ENCODE measurements at places on chromosomes 12 and 14.
A peak's percentile ranks its signal among the peaks of the same experiment; 100 is the strongest.

- no peak for DNase-seq
Observed at GRCh38 chr12:28787151-28787550, 361.9 kb upstream of the FAR2 start.

GRCh38 chr12:53538209-53538689, 31.0 kb upstream of the NPFF start:
- peak; percentile 35 for DNase-seq

DNA sequence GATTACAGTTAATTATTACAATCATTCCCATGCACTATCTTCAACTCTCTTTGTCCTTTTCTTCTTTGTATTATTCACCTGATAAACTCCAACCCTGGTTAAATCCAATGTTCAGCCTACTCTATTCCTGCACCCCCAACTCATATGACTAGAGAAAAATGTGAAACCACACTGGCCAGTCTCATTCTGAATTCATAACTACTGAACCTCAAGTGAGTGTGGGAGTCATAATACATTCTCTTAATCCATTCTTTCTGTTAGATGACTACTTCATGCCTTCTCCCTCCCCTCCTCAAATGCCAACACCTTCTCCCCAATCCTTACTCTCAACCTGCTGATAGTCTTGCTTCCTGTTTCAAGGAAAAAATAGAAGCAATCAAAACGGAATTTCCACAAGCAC, 22.3 kb upstream of the ITPR2 start:
- no peak for DNase-seq

DNA sequence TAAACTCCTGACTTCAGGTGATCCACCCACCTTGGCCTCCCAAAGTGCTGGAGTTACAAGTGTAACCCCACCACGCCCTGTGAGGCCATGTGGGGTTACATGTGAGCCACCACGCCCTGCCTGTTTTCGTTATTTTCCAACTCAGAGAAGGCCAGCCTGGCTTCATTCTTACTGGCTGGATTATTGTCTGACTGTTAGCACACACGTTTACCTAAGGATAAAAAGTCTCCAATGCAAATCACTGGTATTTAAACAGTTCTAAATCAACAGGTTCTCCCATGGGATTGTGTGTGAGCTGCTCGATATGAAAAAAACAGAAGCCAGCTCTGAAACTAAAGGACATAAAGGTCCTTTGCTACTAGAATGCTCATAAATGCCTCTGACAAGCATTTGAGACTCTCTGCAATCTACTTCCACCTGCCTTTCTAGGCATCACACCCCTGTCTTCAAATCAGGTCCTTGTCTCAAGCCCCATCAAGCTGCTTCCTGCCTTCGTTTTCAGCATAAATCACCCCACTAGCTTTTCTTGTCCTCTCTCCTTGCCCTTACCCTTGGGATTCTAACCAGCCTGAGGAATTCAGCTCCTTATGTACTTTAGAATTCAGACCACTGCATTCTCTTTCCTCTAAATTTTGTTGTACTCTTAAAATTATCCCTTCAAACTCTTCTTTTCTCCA, 265.0 kb downstream of the DUSP6 start:
- no peak for DNase-seq

DNA sequence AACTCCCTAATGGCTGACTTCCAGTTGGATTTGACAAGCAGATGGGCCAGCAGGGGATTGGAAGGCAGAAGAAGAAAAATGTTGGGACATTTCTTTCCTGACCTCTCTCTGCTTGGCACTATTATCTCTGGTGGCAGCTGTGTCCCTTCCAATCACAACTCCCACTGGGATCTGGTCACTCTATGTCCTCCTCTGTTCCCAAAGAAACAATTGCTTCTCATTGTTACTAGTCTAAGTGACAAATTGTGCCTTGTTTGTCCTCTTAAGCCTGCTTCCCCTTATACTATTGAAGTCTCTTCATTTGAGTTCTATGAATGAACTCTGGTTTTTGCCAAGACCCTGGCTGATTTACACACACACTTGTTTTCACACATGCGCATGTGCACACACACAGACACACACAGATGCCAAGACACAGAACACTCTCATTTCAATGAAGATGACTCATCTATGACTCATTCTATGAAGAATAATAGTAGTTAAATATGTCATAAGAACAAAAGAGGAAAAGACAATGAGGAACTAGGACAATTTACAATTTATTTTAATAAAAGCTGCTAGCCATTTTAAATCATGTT, 83.0 kb upstream of the FAR2 start:
- peak; percentile 30 for DNase-seq

DNA sequence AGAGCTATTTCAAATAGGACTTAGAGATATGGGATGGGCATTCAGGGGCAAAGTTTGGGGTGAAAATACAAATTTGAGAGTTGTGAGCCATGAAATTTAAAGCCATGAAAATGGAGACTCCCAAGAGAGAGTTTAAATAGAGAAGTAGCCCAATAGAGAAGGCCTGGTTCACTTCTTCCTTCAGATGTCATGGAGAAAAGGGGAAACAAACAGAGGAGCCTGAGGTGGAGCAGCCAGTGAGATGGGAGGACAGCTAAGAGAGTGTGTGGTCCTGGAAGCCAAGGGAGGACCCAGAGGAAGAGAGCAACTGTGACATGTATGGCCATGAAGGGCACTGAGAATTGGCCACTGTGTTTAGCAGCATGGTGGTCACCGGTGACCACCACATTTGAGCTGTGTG, 12.3 kb upstream of the DYNLL1 start:
- no peak for DNase-seq

- DNase-seq = peak; percentile 65
Observed at GRCh38 chr12:123050331-123050831, 69.9 kb downstream of the ARL6IP4 start.

DNA sequence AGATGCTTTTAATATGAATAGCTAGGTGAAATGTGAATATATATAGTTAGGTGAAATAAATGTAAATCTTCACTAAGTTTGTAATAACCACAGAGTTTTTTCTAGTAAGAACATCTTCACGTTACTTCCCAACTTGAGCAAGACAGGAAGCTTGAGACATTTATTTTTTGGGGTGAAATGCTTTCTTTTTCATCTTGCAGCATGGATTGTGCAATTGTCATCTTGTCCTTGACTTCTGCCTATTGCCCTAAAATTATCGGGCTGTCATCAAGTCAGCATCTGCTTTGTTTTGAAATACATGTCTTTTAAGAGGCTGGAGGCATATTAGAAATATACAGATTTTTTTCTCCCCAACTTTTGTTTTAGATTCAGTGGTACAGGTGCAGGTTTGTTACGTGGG, 433.9 kb downstream of the PCNX1 start:
- no peak for DNase-seq

GRCh38 chr14:73744175-73744867, 30.1 kb upstream of the PNMA1 start:
- DNase-seq = no peak
